ENCODE measurements at places on chromosomes 3 and 15.
A peak's percentile ranks its signal among the peaks of the same experiment; 100 is the strongest.

DNA sequence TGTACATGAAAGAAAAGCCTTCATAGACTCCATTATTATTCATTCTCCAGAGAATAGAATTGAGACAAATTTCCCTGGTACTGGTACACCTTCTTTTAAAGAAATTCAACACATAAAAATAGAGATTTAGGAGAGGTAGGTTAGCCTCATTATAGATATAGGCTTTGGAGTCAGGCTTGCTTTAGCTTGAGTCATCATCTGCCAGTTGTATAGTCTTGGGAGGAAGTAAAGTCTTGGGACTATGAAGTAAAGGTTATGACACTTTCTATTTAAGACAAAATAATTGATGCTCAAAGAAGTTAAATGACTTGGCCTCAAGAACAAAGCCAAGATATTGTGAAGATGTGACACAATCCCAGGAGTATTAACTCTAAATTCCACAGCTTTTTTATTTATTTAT is 4.3 kb downstream of the HRG start:
- DNase-seq: no peak

GRCh38 chr3:52670621-52671521 is 14.8 kb downstream of the PBRM1 start:
- DNase-seq: peak; percentile 74

- DNase-seq: no peak
These were observed 191.3 kb downstream of the PDE8A start for GRCh38 chr15:85172846-85173490.

- no peak for DNase-seq
These were observed 17.9 kb downstream of the LPP start for GRCh38 chr3:188171682-188172467.

GRCh38 chr3:65193531-65193930 is 505.7 kb upstream of the ADAMTS9 start:
- DNase-seq: no peak

DNA sequence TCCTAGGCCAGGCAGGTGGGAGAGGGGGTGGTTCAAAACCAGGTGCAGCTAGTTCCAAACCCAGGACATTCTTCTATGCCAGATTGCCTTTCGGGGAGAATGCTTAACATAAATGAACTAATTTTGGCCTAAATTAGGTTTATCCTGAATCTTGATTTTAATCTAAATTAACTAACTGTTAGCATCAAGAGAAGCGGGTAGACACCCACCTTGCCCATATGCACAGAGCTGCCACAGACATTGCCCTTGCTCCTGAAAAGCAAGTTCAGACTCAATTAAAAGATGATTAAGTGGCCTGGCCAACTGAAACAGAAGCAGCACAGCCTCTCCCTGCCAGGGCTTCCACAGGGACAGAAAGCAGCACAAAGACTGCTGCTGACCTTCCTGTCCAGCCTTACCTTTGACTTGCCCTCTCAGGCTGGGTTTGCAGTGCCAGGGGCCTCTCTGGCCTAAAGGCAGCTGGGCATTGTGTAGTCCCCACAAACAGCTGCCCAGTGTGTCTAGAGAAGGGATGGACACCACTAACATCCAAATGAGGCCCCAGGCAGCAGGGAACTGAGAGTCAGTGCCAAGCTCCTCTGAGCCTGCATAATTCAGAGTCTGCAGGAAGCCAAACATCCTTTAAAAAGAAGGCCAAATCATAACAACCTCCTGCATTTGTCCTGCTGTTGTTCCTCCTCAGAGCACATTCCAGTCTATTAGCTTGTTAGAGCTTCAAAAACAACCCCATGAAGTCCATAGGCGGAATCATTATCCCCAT is 15.4 kb upstream of the OXTR start:
- DNase-seq: no peak

DNA sequence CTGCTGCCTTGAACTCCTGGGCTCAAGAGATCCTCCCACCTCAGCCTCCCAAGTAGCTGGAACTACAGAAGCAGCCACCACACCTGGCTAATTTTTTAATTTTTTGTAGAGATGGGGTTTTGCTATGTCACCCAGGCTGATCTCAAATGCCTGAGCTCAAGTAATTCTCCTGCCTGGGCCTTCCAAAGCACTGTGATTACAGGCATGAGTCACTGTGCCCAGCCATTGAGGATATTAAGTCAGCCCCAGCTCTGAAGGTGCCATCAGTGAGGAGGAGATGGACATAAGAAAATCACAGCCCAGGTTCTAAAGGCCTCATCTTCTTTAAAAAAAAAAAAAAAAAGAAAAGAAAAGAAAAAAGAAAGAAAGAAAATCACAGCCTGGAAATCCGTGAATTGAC is 26.6 kb upstream of the PSTPIP1 start:
- DNase-seq: no peak

DNA sequence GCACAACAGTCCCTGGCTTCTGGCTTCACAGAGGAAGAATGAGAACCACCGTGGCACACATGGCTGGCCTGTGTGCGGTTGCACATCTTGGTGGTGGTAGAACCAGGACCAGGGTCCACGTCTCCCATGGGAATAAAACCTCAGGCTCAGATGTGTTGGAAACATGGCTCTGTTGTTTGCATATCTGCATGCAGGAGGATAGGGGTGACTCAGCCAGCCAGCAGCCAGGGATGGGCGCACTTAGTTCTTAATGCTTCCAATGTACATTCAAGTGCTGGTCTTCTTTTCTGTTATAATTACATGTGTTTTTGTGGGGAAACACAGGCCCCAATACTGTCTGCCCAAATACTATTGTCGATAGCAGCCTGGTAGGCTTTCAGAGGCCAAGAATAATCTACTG is 35.8 kb upstream of the BCL2L10 start:
- DNase-seq: no peak

GRCh38 chr15:63109498-63109897 is 12.2 kb upstream of the LACTB start:
- DNase-seq: no peak

DNA sequence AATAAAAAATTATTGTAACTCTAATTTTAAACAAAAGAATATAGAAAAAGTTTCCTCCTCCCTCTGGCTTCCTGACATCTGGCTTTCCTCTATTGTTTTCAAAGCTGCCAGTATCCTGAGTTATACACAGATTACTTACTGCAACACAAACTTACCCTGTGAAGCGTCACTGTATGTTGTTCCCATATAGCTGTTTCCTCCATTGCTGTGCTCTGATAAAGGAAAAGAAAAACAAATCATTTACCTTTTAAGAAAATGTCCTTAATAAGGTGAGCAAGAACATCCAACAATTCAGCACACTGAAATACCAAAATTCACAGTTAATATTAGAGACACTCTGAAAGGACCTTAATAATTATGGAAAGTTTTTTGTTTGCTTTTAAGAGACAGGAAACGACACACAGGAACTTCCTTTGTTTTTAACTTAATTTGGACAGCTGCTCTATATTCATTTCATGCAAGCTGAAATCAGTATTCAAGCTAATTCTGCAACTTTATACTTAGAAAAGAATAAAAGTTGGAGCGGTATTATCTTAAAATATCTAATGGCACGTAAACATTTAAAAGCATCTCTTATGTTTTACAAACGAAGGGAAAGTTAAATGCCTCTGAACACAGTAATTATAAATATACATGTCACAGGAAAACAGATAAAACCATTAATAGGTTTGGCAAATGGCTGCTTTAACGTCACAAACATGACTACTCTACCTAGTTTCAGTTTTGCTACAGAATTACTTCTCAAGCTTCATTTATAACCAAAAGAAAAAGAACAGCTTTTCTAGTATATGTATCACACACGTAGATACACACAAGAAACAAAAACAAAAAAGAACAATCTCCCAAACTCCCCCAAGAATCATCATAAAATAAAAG is 21.5 kb downstream of the TJP1 start:
- no peak for DNase-seq

GRCh38 chr3:127479449-127479848 is 111.1 kb downstream of the TPRA1 start:
- DNase-seq: no peak

DNA sequence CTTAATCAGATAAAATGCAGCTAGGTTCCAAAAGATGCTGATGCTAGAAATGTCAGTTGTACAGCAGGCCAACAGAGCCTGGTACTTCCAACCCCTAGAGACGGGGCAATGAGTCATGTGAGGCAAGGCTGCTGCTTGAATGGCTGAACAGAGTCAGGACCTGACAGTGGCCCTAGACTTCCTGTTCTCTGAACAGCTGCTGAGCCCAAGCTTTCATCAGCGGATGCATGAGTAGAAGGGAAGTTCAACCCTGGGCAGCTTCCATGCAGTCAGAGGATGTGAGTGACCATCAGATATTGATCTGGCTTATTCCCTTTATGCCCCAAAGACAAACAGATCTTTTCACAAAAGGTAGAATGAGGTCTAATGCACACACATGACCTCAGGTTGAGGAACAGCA is 282.9 kb upstream of the COL8A1 start:
- peak; percentile 46 for DNase-seq

GRCh38 chr3:109631897-109632296 is 294.6 kb upstream of the DPPA4 start:
- no peak for DNase-seq
